Inflammatory macrophage (primary cell): ENCODE measurements at places on chromosomes 1 and 21.

DNA sequence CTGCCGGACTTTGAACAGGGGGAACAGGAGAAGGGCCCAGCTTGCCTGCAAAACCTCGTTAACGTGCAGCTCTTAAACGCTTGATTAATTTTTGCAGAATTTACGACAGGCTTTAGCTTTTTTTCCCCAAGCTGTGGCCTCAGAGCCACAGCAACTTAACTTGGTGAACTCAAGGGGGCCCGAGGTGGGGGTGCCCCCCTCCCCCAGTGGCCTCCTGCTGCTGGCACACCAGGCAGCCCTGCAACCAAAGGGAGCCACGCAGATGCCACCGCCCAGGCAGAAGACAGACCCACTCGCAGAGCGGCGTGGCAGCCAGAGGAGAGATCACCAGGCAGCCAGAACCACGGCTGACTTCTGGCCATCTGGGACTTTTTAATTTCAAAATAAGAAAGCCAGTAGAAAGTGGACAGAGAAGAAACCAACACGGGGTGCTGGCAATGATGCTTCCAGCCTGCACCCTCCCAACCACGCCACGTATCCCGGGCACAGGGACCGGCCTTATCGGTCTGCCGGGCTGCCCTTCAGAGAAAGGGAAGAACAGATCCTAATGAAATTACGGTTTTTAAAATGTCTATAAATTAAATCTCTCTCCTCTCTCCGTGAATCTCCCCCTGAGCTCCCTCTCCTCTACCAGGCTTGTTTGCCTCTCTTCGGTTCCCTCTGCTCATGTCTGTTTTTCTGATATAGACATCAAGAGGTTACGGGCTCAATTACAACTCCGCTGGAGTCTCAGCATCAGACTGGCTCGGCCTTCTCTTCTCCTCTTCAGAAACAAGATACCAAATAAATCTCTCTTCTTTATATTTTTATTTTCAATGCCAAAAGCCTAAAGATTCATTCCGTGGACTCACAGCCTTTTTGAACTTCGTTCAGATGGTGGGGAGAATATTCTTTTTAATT, 6.4 kb downstream of the CASZ1 start:
- DNase-seq = no peak

DNA sequence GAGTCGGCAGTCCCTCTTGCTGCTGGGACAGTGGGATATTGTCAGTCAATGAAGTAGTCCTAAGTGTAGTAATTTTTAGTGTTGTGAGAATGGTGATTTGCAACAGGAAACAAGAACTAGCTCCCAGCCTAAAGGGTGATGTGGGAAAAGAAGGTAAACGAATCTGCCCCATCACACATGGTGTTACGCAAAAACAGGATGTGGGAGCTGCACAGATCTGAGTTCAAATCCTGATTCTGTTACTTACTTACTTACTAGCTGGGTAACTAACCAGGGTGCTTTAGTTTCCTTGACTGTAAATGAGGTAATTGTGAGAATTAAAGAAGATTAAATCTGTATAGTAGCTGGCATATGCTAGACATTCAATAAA, 22.3 kb downstream of the NAV1 start:
- no peak for DNase-seq

GRCh38 chr1:169112241-169112640, 5.8 kb downstream of the ATP1B1 start:
- DNase-seq = peak; percentile 37

DNA sequence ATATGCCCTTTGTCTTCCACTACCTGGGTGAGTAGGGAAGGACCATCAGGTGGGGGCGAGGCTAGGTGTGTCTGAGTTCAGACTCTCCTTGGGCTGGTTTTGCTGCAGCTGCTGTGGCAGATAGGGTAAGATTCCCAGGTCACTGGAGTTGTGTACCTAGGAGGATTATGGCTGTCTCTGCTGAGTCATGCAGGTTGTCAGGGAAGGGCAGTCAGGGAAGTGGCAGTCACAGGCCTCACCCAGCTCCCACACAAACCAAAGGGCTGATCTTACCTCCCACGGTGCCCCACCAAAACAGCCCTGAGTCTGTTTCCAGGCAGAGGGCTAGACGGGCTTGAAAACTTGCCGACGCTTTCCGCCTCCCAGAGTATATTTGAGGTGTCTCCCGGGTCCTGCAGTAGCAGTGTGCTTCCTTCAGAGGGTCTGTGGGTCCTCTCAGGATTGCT, 201.6 kb upstream of the PLXNA2 start:
- DNase-seq = no peak

GRCh38 chr21:37593740-37594471, 227.3 kb downstream of the DYRK1A start:
- no peak for DNase-seq

DNA sequence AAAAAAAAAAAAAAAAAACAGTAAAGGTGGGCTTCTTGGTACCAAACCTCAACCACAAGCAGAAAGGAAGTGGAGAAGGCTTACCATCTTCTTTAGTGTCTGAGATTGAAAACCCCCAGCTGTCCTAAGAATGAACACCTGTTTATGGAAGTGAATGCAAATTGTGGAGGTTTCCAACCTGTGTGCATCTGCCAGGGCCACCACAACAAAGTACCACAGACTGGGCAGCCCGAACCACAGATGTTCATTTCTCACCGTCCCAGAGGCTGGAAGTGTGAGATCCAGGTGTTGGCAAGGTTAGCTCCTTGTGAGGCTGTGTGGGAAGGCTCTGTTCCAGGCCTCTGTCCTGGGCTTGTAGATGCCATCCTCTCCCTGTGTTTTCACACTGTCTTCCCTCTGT, 348.7 kb downstream of the SETD4 start:
- no peak for DNase-seq

DNA sequence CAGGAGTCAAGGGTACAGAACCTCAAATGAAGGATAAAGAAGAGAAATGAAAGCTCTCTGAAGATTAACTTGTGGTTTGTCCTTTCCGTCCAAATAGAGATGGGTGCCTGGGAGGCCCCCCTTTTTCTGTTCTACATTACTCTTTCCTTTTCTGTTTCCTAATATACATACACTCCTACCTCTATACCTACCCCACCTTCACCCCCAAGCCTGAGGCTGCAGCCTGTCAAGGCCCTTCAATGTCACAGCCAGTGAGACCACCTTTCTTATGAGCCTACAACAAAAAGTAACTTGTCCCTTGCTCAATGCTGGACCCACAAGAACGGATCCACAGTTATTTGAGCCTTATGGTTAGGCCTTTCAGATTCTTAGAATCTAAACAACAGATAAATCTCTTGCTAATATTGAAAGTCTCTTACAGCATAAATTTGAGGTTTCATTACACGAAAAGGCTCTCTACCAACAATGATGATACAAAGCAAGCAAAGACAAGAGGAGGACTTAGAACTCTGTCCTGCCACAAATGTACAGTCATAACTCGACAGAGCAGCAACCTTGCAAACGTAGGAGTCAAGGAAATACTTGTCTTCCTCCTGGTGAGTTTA, 4.1 kb upstream of the TRAF3IP3 start:
- no peak for DNase-seq
